ENCODE measurements at places on chromosomes 3 and 15. TPM values are rescaled to one million over a fixed set of nuclear protein-coding genes. Genes with fewer than 3 reads are reported as not detected.

The SHC4 gene
- total RNA-seq = 0.80 TPM

The ATP2C1 gene
- total RNA-seq = 36.4 TPM

The BBS4 gene
- 18.8 TPM for total RNA-seq

The EPHB1 gene
- total RNA-seq = not detected

The GPR156 gene
- total RNA-seq = 0.32 TPM

The GOLGA8S gene
- total RNA-seq = 0.18 TPM

The ACKR2 gene
- total RNA-seq = not detected

The TLR9 gene
- total RNA-seq = 0.09 TPM

The CELSR3 gene
- 3.1 TPM for total RNA-seq

The ELL3 gene
- 1.3 TPM for total RNA-seq

The LYZL4 gene
- not detected for total RNA-seq

The GPR149 gene
- not detected for total RNA-seq

The TMEM108 gene
- total RNA-seq = not detected

The GOLGA8Q gene
- not detected for total RNA-seq

The CSPG4 gene
- total RNA-seq = 0.19 TPM

The OTOL1 gene
- not detected for total RNA-seq

The GOLGA8G gene
- not detected for total RNA-seq

The TRAIP gene
- total RNA-seq = 11.2 TPM

The PROK2 gene
- not detected for total RNA-seq

The RASGRF1 gene
- total RNA-seq = 0.10 TPM

The FBXW12 gene
- total RNA-seq = not detected

The RPL29 gene
- 1,309 TPM for total RNA-seq

The LOXL1 gene
- 0.67 TPM for total RNA-seq

The VGLL3 gene
- total RNA-seq = 8.1 TPM

The SAMMSON gene
- not detected for total RNA-seq

The IQCF5 gene
- total RNA-seq = not detected

The FYTTD1 gene
- total RNA-seq = 26.3 TPM

The MORC1 gene
- total RNA-seq = not detected

The FMN1 gene
- total RNA-seq = 0.70 TPM

The PKM gene
- 3,134 TPM for total RNA-seq

The CALML4 gene
- 8.5 TPM for total RNA-seq

The TXNRD3 gene
- 7.3 TPM for total RNA-seq

The TM4SF18 gene
- total RNA-seq = 31.8 TPM

The LINGO1 gene
- 9.3 TPM for total RNA-seq

The CNTN4 gene
- total RNA-seq = not detected

The OSTN gene
- total RNA-seq = not detected

The FANCD2OS gene
- not detected for total RNA-seq

The GPR160 gene
- total RNA-seq = 1.7 TPM

The ERC2 gene
- not detected for total RNA-seq

The LIPC gene
- total RNA-seq = 0.16 TPM

The TIGIT gene
- total RNA-seq = not detected

The HHLA2 gene
- 0.08 TPM for total RNA-seq

The EFCC1 gene
- not detected for total RNA-seq

The CD86 gene
- not detected for total RNA-seq

The SLC28A1 gene
- total RNA-seq = not detected

The KNG1 gene
- total RNA-seq = not detected

The MAPKBP1 gene
- 3.7 TPM for total RNA-seq

The SCN5A gene
- total RNA-seq = 1.0 TPM

The SLC51A gene
- total RNA-seq = not detected

The LRTM1 gene
- total RNA-seq = not detected

The ANKUB1 gene
- not detected for total RNA-seq

The ITIH1 gene
- total RNA-seq = not detected

The RETNLB gene
- not detected for total RNA-seq

The USF3 gene
- total RNA-seq = 2.5 TPM

The WHAMM gene
- total RNA-seq = 5.9 TPM

The THSD4 gene
- 26.4 TPM for total RNA-seq

The POLQ gene
- 7.4 TPM for total RNA-seq

The ARPP21 gene
- 0.16 TPM for total RNA-seq

The MESP2 gene
- total RNA-seq = 0.30 TPM

All from A549 treated with GW870086 at 1 μM for 4 hours (cell line).